ENCODE measurements at places on chromosomes 3 and 15.

DNA sequence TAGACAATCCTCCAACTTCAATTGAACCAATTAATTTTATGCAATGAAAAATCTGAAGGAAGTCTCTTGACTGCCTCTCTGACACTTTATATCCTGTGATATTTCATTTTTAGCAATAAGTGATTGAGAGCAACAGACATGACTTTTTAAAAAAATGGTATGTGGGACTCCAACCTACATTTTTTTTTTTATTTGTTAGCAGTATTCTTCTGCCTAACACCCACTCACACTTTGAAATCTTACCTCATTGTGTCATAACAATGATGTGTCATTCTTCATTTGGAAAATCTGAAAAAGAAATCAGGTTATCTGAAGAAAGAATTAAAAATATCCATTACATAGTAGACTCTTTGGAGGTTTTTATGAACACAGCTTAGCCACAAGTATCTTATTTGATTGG lies 541.3 kb upstream of the KCNMB2 start:
- no peak for DNase-seq

DNA sequence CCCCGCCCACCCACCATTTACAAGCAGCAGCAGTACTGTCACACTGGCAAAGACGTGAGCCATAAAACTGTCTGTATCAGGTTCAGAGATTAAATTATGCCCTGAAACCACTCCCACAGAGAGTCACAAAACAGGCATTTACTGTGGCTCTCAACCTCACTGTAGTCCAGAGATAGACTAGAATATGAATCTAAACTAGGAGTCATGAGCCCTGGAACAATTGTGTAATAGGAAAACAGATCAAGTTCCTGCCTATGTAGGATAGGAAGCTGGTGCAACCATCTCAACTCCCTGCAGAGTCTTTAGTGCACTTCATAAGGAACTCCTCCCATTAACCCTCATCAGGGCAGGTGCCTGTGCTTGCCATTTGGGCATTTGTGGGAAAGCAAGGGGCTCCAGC lies 61.7 kb downstream of the FAM227B start:
- no peak for DNase-seq

DNA sequence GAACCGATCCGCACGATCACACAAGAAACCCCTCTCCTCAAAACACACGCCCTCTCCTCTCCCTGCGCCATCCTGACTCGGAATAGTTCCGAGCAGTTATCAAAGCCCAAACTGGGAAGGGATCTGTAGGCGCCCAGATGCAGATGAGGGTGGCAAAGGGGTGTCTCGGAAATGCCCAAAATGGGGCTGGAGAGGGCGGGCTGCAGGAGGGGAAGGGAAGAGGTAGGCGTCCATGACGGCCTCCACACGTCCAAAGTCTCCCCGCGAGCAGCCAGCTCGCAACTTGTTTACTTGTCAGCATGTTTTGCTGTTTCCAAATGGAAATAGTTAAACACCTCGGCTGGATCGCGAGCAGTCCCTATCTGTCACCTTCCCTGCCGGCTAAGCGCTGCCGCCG lies 1.5 kb downstream of the NTRK3 start:
- no peak for DNase-seq

- DNase-seq: no peak
Observed at GRCh38 chr15:94670438-94671034, 439.2 kb downstream of the MCTP2 start.

GRCh38 chr3:12138044-12138443 lies 20.7 kb downstream of the TIMP4 start:
- peak; percentile 51 for DNase-seq

GRCh38 chr3:67044955-67045354 lies 46.8 kb downstream of the KBTBD8 start:
- no peak for DNase-seq

GRCh38 chr3:53936347-53936746 lies 44.7 kb upstream of the SELENOK start:
- DNase-seq: no peak

DNA sequence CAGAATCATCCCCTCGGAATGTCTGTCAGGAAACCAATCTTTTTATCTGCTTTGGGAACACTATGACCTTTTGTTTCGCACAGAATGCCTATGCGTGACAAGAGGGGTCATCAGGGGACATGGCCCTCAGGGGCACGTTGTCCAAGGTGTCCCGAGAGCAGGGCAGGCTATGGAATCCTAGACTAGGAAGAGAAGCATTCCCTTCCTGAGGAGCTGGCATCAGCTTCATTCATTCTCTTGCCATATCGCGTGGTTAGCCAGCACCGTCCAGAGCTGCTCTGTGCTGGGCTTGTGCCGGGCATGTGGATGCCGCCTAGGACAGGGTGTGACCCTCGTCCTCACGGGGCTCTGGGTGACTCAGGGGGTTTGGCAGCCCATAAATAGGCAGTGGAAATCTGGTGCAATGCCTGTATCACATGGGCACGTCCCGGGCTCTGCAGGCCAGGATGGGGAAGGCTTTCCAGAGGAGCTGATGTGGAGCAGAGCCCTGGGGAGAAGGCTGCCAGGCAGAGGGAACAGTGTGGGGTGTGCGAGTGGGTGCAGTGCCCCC lies 117.8 kb downstream of the TMEM266 start:
- no peak for DNase-seq

GRCh38 chr3:106635826-106636225 lies 741.4 kb upstream of the CCDC54 start:
- DNase-seq: no peak

DNA sequence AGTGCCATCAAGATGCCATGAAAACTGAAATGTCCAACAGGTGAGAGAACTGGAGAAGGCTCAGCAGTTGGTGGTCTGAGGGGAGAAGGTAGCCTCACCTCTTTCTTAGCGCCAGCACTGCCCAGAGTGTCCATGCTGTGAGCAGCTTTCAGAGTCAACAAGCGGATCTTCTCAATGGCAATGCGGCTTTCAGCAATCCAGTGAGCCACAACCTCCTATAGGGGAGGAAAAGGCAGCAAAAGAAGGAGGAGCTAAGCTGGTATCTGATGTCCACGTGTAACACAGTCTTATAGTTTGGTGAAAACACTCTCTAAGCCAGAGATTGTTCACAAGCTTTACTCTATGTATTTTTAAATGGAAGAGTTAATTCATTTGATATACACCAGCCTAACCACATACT lies 36.1 kb upstream of the ACKR4 start:
- DNase-seq: no peak

DNA sequence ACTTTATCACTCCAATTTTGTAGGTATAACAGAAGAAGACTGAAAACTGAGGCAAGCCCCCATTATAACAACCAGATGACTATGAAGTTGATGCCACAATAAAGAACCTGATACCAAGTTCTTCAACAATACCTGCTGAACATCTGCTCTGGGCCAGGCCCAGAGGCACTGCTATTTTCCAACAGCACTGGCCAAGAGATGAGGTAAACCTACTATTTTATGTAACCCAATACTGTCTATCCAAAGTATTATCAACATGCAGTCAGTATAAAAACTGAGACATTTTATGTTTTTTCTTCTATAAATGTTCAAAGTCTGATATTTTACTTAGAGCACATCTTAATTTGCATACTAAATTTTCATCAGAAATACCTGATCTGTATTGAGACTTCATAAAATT lies 6.1 kb downstream of the SPG11 start:
- DNase-seq: no peak

- no peak for DNase-seq
Observed at GRCh38 chr15:62899090-62899493, 143.5 kb upstream of the TPM1 start.

- no peak for DNase-seq
Observed at GRCh38 chr3:72539856-72540255, 308.4 kb downstream of the SHQ1 start.

DNA sequence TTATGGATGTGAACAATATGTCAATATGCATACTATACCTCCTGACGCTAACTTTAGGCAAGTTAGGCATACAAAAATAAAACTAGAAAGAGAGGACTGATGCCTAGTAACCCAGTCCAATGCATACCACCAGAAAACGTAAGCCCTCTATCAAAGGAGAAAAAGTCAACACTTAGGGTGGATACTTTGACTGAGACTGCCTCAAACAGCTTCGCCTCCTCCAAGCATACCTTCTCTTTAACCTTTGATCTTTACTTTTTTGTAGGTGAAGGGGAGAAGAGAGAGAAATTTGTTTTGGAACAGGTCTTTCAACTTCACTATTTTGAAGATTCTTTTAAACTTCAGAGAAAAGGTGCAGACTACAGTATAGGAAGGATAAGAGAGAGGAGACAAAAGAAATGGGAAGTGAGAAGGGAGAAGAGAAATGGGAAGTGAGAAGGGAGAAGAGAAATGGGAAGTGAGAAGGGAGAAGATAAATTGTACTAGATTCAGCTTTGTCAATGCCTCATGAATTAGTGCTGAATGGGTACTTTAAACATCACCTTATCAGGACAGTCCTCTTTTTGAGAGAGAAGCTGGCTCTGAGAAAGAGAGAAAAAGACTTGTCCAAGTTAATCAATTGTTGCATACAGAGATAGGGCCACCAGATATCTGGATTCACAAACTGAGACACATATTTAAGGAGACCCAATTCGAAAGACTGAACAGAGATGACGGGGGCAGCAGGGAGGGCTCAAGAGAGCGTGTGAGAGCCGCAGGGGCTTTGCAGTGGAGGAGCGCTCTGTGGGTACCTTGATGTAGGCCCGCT lies 1.0 kb downstream of the P3H2 start:
- DNase-seq: no peak

GRCh38 chr15:78077053-78077870 lies at the start of gene TBC1D2B:
TSS of gene TBC1D2B (minus strand) at chr15:78077711. CDS start at chr15:78077652, 59 bp downstream.
- peak; percentile 81 for DNase-seq

DNA sequence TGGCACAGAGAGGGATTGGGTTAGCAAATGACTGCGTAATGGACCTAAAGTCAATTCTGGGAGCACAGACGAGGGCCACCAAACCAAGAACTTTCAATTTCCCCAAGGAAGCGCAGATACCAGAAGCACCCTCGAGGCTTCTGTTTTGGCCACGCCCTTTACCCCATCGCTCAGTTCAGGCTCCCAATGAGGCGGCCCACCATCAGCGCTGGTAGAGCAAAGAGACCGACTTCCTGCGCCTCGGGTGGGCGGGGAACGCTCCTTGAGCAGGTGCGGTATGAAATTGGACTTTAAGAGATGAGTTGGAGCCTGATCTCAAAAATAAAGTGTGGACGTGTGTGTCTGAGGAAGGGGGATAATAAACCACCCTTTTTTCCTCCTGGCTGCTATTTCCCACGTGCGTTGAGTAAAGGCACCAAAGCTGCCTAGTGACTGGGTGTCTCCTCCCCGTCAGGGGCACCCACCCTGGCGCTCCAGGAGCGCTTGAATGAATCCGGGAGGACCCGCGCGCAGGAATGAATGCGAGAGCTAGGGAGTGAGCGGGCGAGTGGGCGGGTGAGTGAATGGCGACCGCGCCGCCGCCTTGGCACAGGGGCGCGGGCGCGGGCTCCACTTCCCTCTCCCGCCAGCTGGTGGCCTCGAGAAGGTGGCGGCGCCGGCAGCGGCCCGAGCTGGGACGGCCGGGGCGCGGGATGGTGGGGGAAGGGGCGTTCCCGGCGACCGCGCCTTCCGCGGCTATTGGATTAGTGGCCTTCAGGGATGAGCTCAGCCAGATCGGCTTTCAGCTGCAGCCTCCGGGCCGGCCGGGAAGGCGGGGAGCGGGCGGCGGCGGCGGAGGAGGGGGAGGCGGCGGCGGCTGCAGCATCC lies at the start of gene SPSB4:
Gene SPSB4, plus strand, starts transcription at position 772 of the 867 bp plus-strand sequence. CDS start 14,758 bp downstream, outside the sequence.
- peak; percentile 56 for DNase-seq

DNA sequence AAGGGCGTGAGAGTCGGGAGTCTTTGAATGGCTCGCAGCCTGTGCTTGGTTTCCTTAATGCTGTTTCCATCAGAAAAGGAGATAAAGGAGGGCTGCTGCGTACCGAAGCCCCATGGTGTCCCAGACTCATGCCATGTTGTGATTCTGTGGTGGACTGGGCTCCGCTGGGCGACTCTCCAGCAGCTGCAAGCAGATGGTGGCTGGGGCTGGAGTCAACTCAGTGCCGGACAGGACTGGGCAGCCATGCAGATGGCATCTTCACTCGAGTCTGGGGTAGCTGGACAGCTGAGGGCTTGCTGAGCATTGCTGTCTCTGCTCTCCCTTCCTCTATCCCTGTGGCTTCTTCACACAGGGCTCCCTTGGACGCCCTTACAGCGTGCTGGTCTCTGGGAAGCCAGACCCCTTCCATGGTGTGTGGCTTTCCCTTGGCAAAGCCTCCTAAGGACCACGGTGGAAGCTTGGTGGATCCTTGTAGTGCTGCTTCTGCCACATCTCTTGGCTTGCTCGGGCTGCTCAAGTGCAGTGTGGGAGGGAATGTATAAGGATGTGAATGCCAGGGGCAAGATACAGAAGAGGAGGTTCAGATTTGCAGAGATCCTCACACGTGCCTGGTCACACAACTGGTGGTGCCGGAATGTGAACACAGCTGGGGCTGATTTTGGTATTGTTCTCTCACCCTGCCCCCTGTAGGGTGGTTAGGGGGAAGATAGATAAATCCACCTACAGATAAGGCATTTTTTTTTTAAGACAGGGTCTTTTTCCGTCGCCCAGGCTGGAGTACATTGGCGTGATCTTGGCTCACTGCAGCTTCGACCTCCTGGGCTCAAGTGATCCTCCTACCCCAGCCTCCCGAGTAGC lies 9.0 kb downstream of the NIPA1 start:
- DNase-seq: no peak

GRCh38 chr3:71039332-71039731 lies 544.2 kb downstream of the FOXP1 start:
- no peak for DNase-seq

DNA sequence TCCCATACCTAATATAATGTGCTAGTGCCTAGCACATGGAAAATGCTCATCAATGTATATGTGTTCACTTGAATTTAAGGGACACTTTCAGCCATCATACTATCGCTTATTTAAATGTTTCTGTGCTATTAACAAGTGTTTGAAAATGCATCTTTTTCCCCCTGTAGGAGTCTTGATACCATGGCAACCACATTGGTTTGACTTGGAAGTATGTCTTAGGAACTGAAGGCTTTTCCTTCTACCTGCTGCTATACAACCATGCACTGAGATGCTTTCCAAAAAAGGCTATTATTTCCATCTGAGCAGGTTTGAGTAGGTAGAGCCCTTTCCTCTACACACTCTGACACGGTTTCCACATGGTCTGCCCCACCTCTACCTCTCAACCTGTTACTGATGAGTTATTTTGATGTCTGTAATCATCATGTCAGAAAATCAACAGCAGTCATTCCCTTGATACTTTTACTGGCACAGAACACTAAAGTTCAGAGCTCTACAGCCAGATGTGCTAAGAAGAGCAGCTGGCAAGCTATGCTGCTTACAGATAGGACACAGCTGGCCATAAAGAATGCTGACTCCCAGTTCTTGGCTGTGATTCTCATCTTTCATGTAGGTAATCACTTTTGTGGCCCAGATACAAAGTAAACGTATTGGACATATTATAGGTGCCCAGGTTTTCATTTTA lies 59.3 kb downstream of the RYR3 start:
- no peak for DNase-seq

- DNase-seq: no peak
Observed at GRCh38 chr3:36397841-36398240, 17.5 kb downstream of the STAC start.

All from activated T-cell treated with anti-CD3 and anti-CD28 coated beads, Interleukin-2, amount 50 U/mL, for 48 hours (primary cell).